Fibroblast of skin of right quadriceps (primary cell): ENCODE measurements at places on chromosomes 1 and 21.

GRCh38 chr1:82978461-82979324 lies 1020.2 kb downstream of the TTLL7 start:
- peak; percentile 9 for DNase-seq

GRCh38 chr1:119655154-119655553 lies 7.1 kb upstream of the ZNF697 start:
- no peak for DNase-seq

- DNase-seq: no peak
Measured at GRCh38 chr1:100348549-100349144, 3.7 kb upstream of the CDC14A start.

DNA sequence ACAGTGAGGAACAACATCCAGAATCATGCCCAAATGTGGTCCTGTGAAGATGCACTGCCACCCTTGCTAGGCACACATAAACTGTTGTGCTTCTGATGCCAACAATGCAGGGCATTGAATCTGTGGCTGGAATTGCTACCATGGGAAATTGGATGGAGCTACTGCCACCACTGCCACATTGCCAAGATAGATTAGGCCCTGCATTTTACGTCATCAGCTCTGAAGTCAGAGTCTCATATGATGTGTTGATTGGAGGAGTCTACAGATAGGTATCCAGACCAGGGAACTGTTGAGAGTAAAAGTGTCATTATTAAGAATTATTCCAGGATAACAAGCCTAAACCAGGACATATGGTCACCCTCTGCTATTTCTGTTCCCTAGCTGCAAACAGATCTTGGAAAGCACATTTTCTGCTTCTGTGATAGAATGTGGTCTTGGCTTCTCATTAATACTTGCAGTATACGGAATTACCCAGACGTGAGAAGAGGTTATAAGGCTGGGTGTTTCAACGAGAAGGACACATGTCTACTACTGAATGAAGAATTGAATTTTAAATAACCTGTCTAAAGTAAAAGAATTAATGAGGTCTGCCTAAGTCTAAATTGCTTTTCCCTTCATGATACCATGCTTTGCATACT lies 106.6 kb downstream of the TNNI3K start:
- DNase-seq: no peak

- DNase-seq: no peak
Measured at GRCh38 chr1:61186753-61187152, 104.4 kb downstream of the NFIA start.

GRCh38 chr1:243558576-243558975 lies 291.5 kb downstream of the AKT3 start:
- no peak for DNase-seq

DNA sequence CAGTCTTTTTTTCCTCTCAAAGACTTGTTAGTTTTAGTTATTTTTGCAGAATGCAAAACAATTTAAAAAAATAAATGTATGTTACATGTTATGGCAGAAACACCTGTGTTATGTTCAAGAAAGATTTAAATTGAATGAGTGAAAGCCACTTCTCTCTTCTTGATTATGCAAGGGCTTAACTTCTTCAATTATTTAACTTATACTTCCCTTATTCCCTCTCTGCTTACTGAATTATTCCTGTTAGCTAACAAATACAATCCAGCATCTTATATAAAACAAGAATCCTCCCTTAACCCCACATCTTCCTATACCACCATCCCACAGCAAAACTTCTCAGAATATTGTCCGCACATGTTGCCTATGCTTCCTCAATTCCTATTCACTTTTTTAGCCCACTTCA lies 10.7 kb upstream of the FCER1A start:
- no peak for DNase-seq

GRCh38 chr1:163414778-163415177 lies 93.0 kb downstream of the NUF2 start:
- no peak for DNase-seq

DNA sequence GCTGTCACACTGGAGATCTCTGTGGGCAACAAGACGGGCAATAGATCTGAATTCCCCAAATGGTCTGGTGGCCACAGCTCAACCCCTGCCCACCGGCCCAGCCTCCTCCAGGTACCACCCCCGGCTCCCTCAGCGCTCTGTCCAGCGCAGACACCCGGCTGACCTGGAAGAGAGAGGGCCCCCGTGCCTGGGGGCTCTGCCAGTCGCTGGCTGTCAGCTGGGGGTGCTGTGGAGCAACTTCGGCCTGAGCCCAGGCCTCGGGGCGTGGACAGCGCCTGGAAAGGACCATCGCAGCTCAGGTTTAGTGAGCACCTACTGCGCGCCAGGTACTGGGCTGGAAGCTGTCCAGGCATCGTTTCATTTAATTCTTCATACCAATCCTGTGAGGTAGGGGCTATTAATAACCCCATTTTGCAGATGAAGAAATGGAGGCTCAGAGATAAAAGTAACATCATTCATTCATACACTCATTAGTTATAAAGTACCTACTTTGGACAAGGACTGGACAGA lies 51.0 kb downstream of the AHDC1 start:
- no peak for DNase-seq

GRCh38 chr1:147167365-147167764 lies 4.9 kb downstream of the PRKAB2 start:
- peak; percentile 96 for DNase-seq

GRCh38 chr1:235429143-235429542 lies 61.9 kb downstream of the TBCE start:
- DNase-seq: peak; percentile 29

- DNase-seq: no peak
Measured at GRCh38 chr1:30313176-30313575, 410.2 kb downstream of the MATN1 start.

- peak; percentile 88 for DNase-seq
Measured at GRCh38 chr1:209850342-209850979, 22.7 kb downstream of the UTP25 start.

- DNase-seq: peak; percentile 58
Measured at GRCh38 chr1:24786191-24786590, 40.9 kb downstream of the CLIC4 start.

GRCh38 chr1:226901421-226901820 lies 31.0 kb downstream of the PSEN2 start:
- DNase-seq: no peak

- no peak for DNase-seq
Measured at GRCh38 chr1:11757047-11757446, 4.9 kb upstream of the C1orf167 start.

DNA sequence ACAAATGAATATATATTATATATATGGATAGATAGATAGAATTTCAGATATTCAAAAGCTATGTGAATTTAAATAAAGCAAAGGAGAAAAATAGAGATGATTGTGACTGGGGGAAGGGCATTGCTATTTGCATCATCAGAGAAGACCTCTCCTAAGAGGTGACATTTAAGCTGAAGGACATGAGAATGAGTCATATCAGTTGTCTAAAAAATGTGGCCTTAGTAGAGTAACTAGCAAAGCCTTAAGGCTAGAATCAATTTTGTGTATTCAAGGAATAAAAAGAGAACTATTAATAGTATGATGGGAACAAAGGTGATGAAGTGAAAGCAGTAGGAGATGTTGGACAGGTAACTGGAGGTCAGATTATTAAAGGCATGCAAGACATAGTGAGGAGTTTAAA lies 34.8 kb upstream of the SLC35F3 start:
- no peak for DNase-seq

DNA sequence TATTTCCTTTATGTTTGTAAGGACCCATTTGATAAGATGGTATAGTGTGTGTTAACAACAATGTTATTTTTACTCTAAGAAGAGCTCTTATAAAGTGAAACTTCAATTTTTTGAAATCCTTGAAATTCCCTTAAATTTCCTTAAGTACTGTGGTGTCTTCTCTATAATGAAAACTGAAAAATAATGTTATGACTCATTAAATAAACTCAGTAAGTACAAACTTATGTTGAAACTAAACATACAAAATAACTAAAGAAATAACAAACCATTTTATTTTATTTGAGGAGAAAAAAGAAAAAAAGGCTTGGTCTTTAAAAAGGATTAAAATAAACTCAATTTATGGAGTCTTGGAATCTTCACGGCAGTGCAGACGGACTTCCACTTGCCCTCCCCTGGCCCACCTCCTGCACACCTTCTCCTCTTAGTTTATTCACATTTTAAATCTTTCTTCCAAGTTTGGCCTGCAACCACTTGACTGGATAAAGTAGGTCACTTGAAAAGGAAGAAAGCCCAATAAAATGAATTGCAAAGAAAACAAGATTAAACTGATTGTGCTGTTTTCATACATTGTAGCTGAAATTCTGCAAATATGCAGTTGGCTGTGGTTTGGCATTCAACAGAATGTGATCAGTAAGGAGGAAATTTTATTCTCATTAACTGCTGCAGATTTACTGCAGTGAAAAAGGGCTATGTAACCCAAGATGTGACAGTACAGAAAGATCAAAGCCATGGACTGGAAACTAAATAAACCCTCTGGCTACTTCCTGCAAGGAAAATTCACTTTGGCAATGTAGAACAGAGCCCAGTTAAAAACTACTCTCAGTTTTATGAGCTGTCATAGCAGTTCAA lies 48.5 kb upstream of the SCYL3 start:
- peak; percentile 41 for DNase-seq

DNA sequence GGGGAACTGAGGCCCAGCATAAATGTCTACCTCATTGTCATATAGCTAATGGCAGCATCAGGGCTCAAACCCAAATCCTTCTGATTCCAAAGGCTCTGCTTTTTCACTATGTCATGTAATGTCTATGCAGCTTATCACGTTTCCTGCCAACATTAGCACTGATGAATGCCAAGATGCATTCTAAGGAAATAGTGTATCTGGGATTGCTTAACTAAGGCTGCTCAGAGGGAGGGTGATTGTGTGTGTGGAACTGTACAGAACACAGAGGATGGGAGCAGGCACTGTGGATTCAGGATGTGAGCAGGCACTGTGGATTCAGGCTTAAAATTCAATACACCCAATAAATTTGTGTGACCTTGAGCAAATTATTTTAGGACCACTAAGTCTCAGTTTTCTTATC lies 456.4 kb upstream of the DEPDC1 start:
- DNase-seq: no peak

DNA sequence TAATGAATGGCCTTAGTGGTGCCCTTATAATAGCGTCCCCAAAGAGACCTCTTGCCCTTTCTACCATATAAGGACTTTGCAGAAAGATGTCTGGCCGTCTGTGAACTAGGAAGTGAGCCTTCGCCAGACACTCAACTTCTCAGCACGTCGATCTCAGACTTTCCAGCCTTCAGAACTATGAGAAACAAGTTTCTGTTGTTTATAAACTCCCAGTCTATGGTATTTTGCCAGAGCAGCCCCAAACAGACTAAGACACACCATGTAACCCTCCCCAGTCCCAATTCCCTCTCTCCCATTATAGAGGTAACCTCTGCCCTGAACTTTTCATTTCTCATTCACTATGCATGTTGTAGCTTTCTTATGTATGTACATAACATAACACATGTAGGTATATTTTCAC lies 55.7 kb downstream of the NID1 start:
- no peak for DNase-seq

GRCh38 chr1:228809621-228810394 lies 74.5 kb downstream of the RHOU start:
- no peak for DNase-seq

GRCh38 chr1:204266504-204267034 lies 52.8 kb upstream of the GOLT1A start:
- DNase-seq: no peak

DNA sequence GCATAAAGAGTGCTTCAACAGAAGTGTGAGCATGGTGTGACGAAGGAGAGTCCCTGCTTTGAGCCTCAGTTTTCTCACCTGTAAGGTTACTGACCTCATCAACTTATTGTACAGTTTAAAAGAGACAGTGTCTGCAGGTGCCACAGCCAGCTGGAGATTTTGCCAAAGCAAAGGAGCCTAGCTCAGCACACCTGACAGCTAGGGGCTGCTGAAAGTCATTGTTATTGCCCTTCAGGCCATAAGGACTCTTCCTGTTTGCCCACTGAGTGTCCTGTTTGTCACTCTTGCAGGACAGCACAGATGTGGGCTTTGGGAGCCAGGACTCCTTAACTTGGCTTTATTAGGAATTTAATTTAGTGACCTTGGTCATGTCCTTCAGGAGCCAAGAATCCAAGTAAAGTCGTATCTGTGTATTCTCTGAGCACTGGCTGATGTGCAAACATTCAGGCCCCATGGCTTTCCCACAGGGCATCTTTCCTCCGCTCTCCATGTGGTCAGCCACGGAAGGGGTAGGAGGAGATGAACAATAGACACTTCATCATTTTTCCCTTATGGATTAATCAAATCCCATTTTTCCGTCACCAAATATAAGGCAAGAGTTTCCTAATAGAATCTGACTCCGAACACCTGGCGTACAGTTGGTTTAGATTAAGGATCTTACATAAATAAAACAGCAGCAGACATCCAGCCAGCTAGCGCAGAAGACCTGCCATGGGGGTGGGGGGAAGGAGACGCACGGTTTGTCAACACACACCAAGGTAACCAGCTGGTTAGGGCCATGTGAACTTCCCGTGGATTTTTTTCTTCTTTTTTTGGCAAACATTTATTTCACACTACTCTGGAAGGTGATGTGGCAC lies 43.1 kb upstream of the KANK4 start:
- DNase-seq: no peak

DNA sequence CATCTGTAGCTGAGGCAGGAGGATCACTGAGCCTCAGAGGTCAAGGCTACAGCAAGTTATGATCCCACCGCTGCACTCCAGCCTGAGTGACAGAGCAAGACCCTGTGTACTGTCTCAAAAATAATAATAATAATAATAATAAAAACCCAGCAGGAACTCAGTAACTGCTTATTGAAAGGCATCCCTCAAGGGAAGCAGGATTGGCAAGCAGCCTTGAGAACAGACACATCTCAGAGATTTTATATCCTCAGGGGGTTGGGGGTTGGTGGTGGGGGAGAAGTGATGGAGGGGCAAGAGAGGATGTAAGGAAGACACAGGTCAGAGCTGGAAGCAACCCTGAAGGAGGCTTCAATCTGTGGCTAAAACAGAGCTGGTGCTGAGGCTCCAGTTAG lies 29.6 kb downstream of the GNB1 start:
- peak; percentile 27 for DNase-seq

DNA sequence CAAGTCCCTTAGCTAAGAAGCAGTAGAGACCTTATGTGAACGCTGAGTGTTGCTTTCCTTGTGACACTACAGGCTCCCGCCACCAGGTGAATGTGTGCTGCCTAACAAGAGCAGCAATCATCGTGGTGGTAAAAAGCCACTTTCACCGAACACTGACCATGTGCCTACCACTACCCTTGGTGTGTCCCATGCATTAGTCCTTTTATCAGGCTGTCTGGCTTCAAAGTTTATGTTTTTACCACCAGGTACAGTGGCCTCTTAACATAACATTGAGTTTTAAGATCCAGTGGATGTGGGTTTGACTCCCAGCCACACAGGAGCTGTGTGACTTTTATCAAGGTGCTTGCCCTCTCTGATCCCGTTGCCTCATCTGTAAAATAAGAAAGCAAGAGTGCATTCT lies 1.7 kb downstream of the C1QB start:
- DNase-seq: no peak

DNA sequence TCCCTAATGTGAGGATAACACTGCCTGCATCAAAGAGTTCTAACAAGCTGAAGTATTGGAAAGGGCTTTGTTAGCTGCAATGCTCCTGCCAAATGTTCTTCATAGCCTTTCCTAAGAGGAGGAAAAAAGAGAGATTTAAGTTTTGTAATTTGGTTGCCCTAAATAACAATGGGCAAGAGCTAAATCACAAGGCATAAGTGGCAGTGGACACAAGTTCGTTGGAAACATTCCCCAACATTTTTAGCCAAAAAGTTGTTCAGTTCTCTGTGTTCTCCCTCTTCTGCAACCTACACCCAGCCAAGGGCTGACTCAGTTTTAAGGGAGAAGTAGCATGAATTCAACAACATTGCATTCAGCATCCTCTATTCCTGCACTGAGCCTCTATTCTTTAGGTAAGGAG lies 2.6 kb upstream of the UQCRHL start:
- DNase-seq: no peak
